ENCODE measurements at places on chromosomes 2 and 18.

GRCh38 chr2:25151718-25152117 is 16.7 kb downstream of the POMC start:
- no peaks in the 10 kb centered on the region for H3K27me3 ChIP-seq
- DNase-seq = no peak
- no peak overlapping the region for H3K4me3 ChIP-seq
- no peaks in the 10 kb centered on the region for H3K36me3 ChIP-seq
- no peak overlapping the region for H3K27ac ChIP-seq
- no peaks in the 10 kb centered on the region for H3K4me1 ChIP-seq

DNA sequence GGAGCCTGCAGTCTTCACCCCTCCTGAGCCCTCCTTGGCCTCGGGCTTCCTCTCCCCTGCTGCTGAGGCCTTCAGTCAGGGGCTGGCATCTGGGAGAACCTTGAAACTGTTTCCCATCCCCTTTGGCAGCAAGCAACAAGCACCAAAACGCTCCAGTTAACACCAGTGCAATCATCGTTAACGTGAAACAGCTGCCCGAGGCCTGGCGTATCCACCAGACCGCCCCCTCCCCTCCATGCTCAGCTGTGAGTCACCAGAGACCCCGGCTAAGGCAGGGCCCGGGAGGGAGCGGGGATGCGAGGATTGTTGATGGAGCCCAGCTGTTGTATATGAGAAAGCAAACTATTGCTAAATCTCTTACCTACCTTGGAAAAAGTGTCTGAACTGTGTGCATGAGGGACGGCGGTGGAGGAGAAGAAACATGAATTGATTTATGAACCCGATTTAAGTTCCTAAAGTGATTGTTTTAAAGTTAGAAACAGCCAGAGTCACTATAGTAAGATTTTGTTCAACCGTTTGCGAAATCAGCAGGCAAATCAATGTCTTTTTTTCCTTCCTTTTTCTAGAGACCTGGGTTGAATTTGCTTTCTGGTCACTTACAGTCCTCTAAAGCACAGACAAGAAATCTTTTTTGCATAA is 5.2 kb downstream of the ZFP36L2 start:
- no peaks in the 10 kb centered on the region for H3K27me3 ChIP-seq
- DNase-seq = peak; percentile 52
- peak overlapping the region; percentile 99 for H3K4me3 ChIP-seq
- H3K4me1 ChIP-seq = peaks cover 32% of the 10 kb centered on the region
- peak overlapping the region; percentile 97 for H3K27ac ChIP-seq

DNA sequence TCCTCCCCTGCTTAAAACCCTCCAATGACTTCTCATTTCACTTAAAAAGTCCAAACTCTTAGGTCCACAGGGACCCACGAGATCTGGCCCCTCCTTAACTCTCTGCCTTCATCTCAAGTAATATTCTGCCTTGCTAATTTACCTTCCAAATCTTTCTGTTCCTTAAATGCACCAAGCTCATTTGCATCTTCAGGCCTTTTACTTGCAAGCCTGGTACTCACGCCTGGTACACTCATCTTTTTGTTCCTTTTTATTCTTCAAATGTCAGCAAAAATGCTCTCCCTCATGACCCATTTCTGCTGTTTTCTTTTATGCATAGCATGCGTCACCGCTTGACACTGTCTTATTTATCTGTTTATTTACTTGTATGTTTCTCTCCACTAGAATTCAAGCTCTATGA is 2.7 kb upstream of the WIPF1 start:
- no peak for DNase-seq
- no peaks in the 10 kb centered on the region for H3K27me3 ChIP-seq
- peaks cover 59% of the 10 kb centered on the region for H3K4me1 ChIP-seq
- no peak overlapping the region for H3K27ac ChIP-seq
- H3K36me3 ChIP-seq = no peaks in the 10 kb centered on the region

DNA sequence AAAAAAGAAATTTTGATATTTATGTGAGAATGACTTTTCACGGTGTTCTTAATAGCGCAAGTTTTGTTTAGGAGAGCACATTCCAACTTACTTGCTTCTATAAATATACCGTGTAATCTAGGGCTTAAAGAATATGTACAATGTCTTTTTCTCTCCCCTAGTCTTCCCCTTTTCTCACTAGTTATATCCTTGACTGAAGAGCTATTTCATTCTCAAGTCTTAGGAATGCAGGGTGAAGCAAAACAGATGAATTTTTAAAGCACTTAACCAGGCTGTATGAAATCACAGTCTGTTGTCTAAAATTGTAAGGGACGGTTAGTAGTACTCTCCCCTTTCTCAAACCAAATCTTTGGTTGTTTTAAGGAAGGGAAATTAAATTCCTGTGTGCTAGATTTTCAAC is 29.6 kb upstream of the SLC30A6 start:
- no peak for DNase-seq
- no peaks in the 10 kb centered on the region for H3K27me3 ChIP-seq
- no peak overlapping the region for H3K27ac ChIP-seq
- H3K4me1 ChIP-seq = no peaks in the 10 kb centered on the region
- H3K4me3 ChIP-seq = no peak overlapping the region

DNA sequence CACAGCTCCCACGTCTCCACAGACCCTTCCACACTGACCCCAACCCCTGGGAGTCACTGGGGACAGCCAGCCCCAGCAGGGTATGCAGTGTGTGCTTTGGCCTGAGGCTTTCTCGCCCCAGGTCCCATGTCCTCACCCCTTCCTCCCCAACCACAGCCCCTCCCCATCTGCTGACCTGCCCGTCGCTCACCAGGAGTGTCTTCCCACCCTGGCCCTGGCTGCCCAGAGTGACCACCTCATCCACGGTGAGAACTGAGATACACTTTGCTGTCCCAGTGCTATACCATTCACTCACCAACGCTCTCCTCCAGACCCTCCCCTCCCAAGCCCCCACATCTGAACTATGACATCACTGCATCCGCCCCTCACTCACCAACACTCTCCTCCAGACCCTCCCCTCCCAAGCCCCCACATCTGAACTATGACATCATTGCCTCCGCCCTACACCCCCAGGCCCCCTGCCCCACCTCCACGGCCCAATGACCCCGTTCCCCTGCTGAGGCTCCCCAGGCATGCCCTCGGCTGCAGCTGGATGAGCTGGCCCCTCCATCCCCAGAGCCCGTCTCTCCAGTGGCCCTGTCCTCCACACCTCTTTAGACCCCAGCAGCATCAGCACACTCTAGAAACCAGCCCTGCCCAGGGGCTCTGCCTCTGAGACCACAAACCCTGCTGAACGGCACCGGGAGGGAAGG is 55.2 kb downstream of the ANKMY1 start:
- H3K4me3 ChIP-seq = no peak overlapping the region
- H3K4me1 ChIP-seq = no peaks in the 10 kb centered on the region
- H3K27me3 ChIP-seq = no peaks in the 10 kb centered on the region
- DNase-seq = no peak

DNA sequence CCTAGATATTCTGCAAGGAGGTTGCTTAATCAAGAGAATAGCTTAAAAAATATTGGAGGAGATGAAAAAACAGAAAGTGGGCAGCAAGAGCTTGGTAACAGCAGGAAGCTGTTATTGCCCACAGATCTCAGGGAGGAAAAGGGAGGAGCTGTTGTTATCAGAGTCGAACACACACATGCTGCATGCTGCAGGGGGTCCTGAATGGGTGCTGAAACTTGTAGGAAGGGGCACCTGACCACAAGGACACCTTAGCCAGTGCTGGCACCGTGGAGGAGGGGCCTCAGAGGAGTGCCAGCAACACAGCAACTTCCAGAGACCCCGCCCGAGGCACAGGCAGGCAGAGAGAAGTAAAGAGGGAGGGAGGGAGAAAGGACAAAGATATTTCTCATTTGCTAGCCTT is 332.9 kb downstream of the SOCS6 start:
- DNase-seq = peak; percentile 1
- no peaks in the 10 kb centered on the region for H3K27me3 ChIP-seq
- H3K36me3 ChIP-seq = no peaks in the 10 kb centered on the region
- peak overlapping the region; percentile 51 for H3K4me3 ChIP-seq
- H3K27ac ChIP-seq = no peak overlapping the region

DNA sequence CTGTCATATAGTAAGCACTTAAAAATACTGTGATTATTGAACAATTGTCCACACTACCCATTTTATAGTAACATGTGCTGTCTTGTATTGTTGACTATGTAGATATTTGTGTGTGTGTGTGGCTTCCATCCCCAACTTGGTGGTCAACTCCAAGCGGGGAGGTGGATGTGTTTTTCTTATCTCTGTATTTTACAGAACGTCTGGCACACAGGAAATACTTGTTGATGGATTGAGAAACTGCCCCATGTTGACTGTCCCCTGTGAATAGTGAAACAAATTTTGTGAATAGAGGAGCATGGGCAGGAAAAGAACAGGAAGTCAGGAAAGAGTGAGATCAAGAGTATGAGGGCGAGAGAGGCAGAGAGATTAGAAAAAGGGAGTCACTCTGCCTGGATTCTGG is 83.6 kb downstream of the CELF4 start:
- H3K4me3 ChIP-seq = no peak overlapping the region
- H3K4me1 ChIP-seq = no peaks in the 10 kb centered on the region
- H3K27me3 ChIP-seq = peaks cover 17% of the 10 kb centered on the region

DNA sequence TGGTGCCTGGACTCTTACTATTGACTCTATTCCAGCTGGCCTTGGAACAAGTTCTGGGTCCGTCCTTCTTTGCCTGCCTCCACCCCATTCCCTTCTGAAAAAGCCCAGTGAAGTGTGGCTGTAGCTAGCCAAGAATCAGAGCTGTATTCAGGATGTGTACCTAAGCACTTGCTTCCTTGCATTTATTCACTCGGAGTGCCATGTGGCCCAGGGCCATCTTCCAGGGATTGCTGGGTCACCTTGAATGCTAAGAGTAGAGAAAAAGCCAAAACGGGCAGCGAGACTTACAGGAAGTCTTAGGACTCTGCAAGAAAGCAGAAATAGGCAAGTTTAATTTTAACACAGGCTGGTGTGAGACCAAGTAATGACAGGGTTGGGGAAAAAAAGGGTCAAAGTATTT is 4.1 kb downstream of the ITGA6 start:
- no peaks in the 10 kb centered on the region for H3K27me3 ChIP-seq
- peaks cover 85% of the 10 kb centered on the region for H3K4me1 ChIP-seq
- H3K27ac ChIP-seq = no peak overlapping the region
- peak overlapping the region; percentile 33 for H3K4me3 ChIP-seq

Data from CD8-positive, alpha-beta memory T cell (primary cell).